ENCODE measurements at places on chromosomes 2 and 18.

DNA sequence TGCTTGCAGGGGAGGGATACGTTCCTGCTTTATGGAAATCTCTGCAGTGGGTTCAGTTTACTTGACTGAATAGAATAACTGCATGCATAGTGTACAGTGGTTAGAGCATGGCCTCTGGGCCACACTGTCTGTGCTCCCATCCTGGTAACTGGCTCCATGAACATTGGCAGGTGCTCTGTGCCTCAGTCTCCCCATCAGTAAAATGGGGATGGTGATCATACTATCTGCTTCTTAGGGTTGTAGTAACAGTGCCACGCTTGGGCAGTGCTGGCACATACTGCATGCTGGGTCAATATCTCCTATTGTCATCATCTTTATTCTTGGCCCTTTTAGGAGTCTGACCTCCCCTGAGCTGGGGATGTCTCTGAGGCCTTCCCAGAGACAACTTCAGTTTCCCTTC lies 117.3 kb downstream of the CTIF start:
- DNase-seq: no peak

DNA sequence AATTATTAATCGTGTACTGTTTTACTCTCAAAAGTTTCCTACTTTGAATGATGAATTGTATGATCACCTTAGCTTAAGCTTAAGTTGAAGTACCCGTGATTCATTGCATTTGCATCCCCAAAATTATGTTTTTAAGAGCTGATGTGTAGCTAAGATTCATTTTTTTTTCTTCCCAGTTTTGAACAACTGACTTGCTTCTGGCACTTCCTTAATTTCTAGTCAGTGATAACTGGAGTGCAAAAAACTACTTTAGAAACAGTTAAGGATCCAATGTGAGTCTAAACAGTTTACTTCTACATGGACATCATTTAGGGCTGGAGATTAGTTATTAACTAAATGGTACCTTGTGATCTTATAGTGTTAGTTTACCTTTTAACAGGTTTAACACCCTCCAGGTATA lies 124.0 kb upstream of the CAVIN2 start:
- DNase-seq: no peak

- no peak for DNase-seq
Measured at GRCh38 chr18:72820571-72820970, 47.2 kb downstream of the NETO1 start.

GRCh38 chr2:17538844-17539554 lies 1.5 kb upstream of the VSNL1 start:
- DNase-seq: no peak

DNA sequence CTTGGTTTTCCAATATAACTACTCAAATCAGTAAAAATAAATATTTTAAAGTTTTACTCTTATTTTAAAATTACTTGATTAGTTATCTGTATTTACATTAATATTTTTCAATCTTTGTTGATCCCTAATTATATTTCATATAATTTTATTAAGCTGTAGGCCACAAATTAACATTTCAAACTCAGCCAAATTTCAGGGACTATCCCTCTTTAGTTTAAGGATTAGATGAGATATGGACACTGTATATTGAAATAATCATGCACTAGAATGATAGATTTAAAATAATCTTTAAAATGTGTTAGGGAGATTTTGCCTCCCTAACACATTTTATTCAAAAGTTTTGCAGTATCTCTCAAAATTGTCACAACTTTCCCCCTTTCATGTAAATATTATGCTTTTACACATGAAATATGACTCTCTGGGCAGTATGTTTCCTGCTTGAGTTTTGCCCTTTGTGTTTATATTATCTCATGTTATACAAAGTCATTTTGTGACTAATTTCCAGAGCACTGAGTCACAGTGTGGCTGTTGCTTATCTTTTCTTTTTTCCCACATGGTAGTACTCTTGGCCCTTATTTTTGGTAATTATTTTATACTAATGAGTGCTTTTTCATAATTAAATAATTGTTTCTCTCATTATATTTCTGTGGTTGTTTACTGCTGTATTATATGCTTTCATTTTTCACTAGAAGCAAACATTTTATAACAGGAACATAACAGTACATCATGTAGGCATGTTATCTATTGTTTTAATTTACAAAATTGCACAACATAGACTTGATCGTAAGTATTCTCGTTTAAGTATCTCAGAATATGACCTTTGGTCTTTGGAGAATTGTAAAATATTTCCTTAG lies 1.2 kb downstream of the TFPI start:
- no peak for DNase-seq

DNA sequence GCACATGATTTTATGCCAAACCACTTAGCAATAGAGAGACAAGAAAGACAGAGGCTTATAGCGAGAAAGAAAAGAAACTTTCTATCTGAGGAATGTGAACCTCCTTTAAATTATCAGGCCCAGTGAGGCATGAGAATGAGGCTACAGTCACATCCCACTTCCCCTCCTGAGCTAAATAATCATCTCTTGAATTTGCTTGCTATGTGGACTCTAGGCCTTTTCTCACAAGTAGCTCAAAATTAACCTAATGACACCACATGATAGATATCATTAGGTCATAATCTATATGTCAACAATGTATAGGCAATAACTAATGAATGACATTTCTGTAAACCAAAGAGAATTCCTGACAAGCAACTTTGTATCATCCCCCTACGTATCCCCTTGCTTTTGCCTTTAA lies 301.5 kb upstream of the MGAT5 start:
- no peak for DNase-seq

- no peak for DNase-seq
Measured at GRCh38 chr2:235606004-235606715, 112.3 kb downstream of the AGAP1 start.

DNA sequence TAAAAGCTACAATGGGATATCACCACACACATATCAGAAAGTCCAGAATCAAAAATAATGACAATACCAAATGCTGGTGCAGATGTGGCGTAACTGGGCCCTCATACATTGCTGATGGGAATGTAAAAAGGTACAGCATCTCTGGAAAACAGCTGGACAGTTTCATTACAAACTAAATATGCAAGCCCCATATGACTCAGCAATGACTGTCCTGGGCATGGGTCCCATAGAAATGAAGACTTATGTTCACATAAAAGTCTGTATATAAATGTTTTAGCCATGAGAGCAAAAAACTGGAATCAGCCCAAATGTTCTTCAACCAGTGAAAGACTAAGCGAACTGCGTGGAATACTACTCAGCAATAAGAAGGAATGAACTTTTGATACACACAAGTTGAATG lies 56.7 kb downstream of the ALPK2 start:
- no peak for DNase-seq

DNA sequence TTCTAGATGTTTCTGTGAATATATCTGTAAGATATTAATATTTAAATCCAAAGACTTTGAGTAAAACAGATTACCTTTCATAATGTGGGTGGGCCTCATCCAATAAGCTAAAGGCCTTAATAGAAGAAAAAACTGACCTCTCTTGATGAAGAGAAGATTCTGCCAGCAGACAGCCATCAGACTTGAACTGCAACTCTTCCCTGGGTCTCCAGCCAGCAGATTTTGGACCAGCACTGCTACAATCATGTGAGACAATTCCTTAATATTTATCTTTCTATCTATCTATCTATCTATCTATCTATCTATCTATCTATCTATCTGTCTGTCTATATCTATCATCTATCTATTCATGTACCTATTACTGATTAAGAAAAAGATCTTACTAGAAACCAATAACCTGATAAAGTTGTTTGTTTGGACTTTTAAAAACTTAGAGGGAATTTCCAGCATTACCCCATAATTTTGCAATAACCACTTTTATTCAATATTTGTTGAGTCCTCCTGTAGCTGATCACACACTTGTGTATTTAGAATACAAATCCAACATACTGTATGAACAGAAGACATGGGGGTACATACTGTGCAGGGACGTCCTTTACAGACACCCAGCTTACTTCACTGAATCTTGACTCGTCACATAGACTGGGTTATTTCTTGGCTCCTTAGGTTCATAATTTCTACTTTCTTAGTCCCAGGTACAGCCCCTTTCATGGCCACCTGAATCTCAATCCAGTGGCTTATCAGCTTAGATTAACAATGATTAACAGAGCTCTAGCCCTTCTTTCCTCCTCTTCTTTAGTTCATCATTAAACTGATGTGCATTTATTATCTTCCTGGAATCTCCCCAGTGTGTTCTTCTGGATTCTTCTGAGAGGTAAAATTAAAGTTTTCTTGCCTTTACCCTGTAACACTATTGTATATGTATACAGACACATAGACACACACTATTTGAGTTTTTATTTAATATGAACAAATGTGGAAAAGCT lies 27.2 kb upstream of the STAT4 start:
- DNase-seq: no peak

DNA sequence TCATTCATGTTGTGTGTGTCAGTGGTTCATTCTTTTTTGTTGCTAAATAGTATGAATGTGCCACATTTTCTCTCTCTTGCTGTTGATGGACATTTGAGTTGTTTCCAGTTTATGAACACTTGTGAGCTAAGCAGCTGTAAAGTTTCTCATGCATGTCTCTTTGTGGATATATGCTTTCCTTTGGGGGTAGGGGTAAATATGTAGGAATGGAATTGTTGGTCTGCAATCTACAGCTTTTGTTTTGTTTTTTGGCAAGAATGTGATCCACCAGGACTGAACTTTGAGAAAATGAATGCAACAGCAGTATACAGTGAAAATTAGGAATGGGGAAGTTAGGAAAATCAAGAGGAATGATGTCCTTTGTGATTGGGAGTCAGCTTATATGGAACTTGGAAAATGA lies 226.3 kb downstream of the CDCA7 start:
- no peak for DNase-seq

- no peak for DNase-seq
Measured at GRCh38 chr2:190352668-190353536, 9.5 kb downstream of the INPP1 start.

GRCh38 chr18:13226533-13227144 lies 8.1 kb downstream of the LDLRAD4 start:
- no peak for DNase-seq

DNA sequence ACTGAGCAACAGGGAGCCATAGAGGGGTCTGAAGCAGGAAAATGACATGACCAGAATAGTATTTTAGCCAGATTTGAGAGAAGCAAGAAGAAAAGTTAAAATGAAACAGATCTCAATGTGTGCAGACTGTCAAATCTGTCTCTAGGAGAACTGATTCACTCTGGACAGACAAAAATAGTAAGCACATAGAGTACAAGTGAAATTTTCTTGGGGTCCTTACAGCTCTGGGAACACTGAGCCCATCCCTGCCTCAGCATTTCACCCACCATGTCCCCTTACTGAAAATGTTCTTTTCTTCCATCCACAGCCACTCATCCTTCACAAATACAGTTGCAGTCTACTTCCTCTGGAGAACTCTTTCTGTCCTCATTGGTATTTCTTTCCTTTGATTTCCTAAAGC lies 359.2 kb downstream of the MTX2 start:
- DNase-seq: no peak

DNA sequence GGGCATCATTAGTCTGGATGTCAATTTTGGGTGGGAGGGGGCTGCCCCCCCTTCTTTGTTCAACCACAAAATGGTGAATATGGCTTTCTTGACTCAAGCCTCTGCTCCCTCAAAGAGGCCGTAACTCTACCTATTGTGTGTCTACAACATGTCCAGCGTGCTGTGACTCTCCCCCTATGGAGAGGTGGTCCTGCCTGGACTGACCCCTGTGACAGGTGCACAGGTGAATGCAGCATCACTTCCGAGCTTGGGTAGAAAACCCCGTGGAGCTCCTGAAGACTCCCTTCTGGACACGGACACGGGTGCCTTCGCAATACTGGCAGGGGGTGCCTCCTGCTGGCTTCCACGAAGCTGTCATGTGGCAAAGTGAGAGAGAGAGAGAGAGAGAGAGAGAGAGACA lies 397.8 kb downstream of the GALR1 start:
- DNase-seq: no peak

GRCh38 chr18:55566456-55566935 lies 21.5 kb downstream of the TCF4 start:
- no peak for DNase-seq

Measured in CMK (cell line).